ENCODE measurements at places on chromosomes 6 and 20. TPM values are rescaled to one million over a fixed set of nuclear protein-coding genes. Genes with fewer than 3 reads are reported as not detected.

ELOVL4 gene
- 0.50 TPM for total RNA-seq

IMPG1 gene
- total RNA-seq: not detected

MACROD2 gene
- total RNA-seq: 6.8 TPM

MAK gene
- total RNA-seq: 0.95 TPM

RAET1L gene
- total RNA-seq: not detected

CENPW gene
- total RNA-seq: 2.9 TPM

Data from omental fat pad (tissue), 4 donors.